GM13977 (cell line): ENCODE measurements at places on chromosomes 7 and 10.

- DNase-seq, result no peak
These were observed 93.8 kb upstream of the SVIL start for GRCh38 chr10:29728541-29729049.

DNA sequence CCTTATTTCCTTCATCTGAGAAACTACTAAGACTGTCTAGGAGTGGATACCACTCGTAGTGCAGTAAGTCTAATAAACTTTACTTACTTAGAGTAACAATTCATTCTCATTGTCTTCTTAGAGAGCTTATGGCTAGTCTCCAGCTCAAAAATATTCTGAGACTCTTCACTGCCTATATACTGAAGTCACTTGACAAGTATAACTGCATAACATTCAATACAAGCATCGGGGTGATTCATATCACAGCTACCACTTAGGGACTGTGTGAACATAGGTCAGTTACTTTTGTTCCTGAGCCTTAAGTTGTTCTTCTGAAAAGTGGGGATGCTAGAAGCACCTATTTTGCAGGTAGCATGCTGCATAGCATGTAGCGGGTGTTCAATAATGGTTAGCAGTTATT is 111.0 kb downstream of the HTR7 start:
- DNase-seq, result no peak

DNA sequence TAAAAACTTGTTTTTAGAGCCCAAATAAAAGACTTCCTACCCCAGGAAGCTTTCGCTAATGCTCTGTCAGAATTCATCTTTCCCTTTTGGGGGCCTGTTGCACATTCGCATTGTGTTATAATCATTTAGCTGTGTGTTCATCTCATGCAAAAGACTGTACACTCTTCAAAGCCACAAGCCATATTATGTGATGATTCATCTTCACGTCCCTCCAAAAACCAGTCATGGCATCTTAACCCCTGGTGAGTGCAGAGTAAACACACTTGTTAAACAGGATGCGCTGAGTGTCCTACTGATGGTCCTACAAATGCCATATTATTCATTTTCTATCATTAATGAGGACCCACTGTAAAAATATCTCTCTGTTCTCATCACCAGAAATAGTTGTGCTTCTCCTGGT is 235.4 kb downstream of the KIAA1217 start:
- no peak for DNase-seq

GRCh38 chr7:90250601-90251303 is 5.8 kb downstream of the CFAP69 start:
- DNase-seq, result no peak

GRCh38 chr7:21299766-21300165 is 128.1 kb upstream of the SP4 start:
- DNase-seq, result no peak

DNA sequence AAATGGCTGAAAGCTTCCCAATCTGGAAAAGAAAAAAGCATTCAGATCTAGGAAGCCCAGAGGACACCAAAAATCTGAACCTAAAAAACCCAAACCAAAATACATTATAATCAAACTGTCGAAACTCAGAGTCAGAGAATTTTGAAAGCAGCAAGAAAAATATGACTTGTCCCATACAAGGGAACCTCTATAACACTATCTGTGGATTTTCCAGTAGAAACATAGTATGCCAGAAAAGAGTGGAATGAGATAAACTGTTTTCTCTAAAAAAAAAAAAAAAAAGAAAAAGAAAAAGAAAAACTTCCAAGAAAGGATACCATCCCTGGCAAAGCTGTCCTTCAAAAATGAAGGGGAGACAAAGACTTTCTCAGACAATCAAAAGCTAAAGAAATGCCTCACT is 179.0 kb downstream of the POM121L12 start:
- no peak for DNase-seq

DNA sequence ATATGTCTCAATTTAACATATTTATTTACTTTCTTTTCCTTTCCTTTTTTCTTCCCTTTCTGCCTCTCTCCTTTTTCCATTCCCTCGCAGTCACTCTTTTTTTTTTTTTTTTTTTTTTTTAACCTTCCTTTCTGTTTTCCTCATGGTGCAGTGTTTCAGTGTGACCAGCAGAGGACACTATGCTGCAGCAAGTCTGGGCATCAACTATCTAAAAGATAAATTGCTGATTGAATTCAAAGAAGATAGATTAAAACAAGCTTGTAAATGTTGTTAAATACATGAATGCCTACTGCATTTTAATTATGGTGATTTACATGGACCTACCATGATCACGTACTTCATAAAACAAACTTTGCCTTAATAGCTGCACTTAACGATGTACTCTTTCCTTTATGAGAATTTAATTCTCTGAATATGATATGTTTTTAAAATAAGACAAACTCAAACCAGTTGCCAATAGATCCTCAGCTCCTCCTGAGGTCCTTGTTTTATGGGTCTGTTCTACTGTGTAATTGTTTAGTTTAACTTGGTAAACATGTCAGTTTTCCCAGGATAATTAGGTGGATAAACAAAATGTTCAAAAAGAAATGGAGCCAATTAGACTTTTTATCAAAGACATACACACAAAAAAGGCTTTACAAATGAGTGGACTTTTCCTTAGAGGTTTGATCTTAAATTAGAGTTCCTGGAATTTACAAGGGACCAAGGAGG is 101.0 kb upstream of the AGR3 start:
- DNase-seq, result no peak

DNA sequence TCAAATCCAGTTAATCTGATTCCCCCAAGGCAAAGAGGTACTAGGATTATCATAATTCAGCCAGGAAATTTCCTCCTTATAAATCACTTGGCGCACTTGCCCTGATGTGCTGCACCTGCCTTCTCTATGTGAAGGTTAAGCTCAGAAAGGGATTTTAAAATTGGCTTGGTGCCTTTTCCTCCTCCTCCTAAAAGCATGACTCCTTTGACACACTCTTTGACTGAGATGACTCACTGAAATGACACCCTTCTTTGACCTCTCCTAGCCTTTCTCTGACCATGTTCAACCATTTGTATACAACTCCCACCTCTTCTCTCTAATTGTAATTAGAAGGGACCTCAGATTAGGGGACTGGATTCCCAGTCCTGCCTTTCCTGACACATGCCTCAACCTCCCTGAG is 46.5 kb downstream of the ABLIM1 start:
- no peak for DNase-seq

DNA sequence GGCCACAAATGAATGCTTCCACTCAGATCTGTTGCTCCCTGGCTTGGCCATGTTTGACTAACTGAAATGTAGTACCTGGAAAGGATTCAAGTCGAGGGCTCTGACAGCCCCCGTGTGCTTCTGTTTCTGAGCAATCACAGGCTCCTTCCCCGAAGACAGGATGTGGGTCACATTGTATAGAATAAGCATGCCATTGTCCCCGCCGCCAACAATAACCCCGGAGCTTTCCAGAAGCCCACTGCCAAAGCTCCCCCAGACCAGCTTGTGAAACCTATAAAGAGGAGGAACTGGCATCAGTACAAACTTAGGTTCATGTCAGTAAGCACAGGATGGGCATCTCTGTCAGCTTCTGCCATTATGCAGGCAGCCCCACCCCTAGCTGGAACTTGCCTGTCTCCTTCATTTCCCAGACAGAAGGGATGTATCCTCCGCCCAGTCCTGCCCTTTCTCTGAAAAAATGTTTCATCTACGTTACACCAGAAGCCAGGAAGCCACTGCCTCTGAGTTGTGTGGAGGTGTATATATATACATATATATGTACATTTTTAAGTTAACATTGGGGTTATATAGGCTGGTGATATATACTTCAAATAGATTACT is 10.3 kb downstream of the SEC31B start:
- no peak for DNase-seq

- no peak for DNase-seq
These were observed 203.4 kb downstream of the SLC25A13 start for GRCh38 chr7:96118449-96119001.
